ENCODE measurements at places on chromosomes 4 and X.
A peak's percentile ranks its signal among the peaks of the same experiment; 100 is the strongest.

DNA sequence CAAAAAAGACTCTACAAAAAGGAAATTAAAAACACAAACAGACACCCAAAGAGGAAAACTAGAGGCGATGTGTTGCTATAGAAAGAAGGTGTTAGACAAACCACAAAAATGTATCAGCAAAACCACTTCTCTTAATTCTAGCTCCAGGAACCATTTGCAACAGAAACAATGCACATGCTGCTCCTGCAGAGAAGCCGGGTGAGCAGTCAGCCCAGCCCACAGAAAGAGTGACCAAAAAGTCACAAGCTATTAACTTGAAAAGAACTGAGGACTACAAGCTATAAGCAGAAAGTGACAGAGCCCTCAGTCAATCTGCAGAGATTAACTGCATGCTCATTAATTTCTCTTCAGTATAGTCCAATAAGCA is 96.2 kb upstream of the KLHL13 start:
- no peak for DNase-seq

DNA sequence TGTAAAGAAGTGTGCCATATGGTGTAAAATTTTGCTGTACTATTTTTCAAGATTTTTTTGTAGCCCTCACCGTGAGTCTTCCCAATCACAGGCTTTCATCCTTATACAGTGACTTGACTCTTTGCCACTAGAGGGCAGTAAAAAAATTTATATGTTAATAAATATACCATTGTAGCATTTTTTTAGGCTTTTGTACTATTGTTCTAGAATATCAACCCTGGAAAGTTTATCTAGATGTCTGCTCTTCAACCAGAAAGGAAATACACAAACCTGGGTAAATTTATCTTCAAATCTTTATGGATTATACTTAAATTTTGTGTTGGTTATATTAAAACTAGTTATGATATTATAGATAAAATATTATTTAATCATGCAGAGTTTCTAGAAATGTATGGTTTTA is 235.3 kb downstream of the TENM3 start:
- peak; percentile 25 for DNase-seq

GRCh38 chr4:124111922-124112321 is 600.6 kb downstream of the ANKRD50 start:
- DNase-seq: peak; percentile 54

DNA sequence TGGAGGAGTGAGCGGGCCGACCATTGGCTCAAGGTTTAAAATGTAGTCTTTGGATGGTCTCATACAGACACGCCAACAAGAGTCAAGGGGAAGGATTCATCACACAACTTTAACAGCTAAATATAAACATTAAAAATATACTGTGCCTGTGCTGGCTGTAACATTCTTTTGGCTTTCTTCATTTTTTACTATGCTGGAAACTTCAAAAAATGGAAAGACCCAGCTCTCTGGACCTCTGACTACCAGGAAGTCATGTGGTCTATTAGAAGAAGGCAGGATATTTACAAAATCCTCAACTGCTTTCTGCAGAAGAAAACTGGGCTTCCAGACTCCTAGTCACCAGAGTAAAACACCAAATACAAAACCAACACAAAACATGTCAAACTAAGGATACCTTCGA is 49.8 kb upstream of the KLF3 start:
- DNase-seq: no peak

- DNase-seq: no peak
These were observed 452.3 kb downstream of the ZIC3 start for GRCh38 chrX:138018145-138018799.

- no peak for DNase-seq
These were observed 44.6 kb downstream of the ARHGEF9 start for GRCh38 chrX:63740382-63740781.

GRCh38 chr4:142645475-142646108 is 200.5 kb downstream of the INPP4B start:
- DNase-seq: no peak

DNA sequence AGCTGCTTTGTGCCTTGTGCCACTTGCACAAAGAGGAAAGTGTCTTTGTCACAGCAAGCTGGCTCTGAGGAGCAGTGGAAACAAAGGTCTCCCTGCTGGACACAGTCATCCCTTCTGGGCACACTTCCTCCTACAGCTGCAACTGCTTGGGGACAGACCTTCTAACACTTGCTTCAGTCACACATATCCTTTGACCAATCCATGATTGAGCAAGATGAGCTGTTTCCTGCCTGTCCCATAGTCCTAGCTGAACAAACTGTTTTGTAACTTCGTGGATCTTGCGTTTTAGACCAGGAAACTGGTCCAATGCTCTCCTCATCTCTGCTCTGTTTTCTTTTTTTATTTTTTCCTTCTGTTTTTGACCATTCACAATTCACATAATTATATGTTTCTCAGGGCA is 98.5 kb downstream of the RRAGB start:
- DNase-seq: no peak

DNA sequence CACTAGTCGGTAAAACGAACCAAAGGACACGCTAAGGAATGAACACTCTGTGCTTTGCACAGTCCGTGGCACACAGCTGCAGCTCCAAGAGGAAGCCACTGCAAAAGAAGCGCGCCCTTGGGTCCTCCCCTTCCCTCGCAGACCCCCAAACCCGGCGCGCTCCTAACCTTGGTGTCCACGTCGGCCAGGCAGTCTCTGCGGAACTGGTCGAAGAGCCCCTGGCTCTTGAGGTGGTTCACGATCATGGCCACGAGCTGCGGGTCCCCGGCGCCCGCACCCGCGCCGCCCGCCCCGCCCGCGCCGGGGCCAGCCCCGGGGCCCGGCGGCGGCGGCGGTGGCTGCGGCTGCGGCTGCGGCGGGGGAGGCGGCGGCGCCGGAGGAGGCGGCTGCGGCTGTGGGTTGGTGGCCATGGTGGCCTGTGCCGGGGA is 333 bp downstream of the BOD1L1 start:
- no peak for DNase-seq

- no peak for DNase-seq
These were observed 343.1 kb upstream of the NOCT start for GRCh38 chr4:138672393-138672976.

- DNase-seq: peak; percentile 57
These were observed 14.7 kb downstream of the CHST7 start for GRCh38 chrX:46588263-46588662.

- DNase-seq: no peak
These were observed 61.5 kb upstream of the MAGEB2 start for GRCh38 chrX:30153881-30154260.

- DNase-seq: no peak
These were observed 4.4 kb upstream of the PGM2 start for GRCh38 chr4:37821953-37822605.

All from fibroblast of skin of left quadriceps (primary cell).